ENCODE measurements at places on chromosomes 2 and 18. TPM values are rescaled to one million over a fixed set of nuclear protein-coding genes. Genes with fewer than 3 reads are reported as not detected.

The CDK5R2 gene
- total RNA-seq, result 1.4 TPM

The POTEC gene
- not detected for total RNA-seq

The GCG gene
- 47.4 TPM for total RNA-seq

The HOXD3 gene
- total RNA-seq, result 7.0 TPM

The REG3G gene
- total RNA-seq, result not detected

The TMEM18 gene
- 13.9 TPM for total RNA-seq

The SCN7A gene
- 76.2 TPM for total RNA-seq

The ZC3H15 gene
- 48.2 TPM for total RNA-seq

The DNAJC5G gene
- not detected for total RNA-seq

The PLEKHH2 gene
- total RNA-seq, result 25.6 TPM

The TGOLN2 gene
- total RNA-seq, result 148 TPM

The STK36 gene
- total RNA-seq, result 24.6 TPM

The BBS5 gene
- total RNA-seq, result 2.7 TPM

The SKA1 gene
- 7.2 TPM for total RNA-seq

The BMP10 gene
- total RNA-seq, result not detected

The AGXT gene
- 4.1 TPM for total RNA-seq

The CHST9 gene
- total RNA-seq, result 0.06 TPM

The DSC2 gene
- 141 TPM for total RNA-seq

The CHRND gene
- not detected for total RNA-seq

The ADD2 gene
- total RNA-seq, result 4.0 TPM

The MSH2 gene
- 10.7 TPM for total RNA-seq

The SLC23A3 gene
- total RNA-seq, result 13.6 TPM

The CCDC74B gene
- total RNA-seq, result 0.12 TPM

The LOXHD1 gene
- total RNA-seq, result not detected

The ALPG gene
- total RNA-seq, result 0.61 TPM

The STK11IP gene
- total RNA-seq, result 39.6 TPM

The TRIM43 gene
- not detected for total RNA-seq

The TMEM200C gene
- total RNA-seq, result 0.14 TPM

The CNTNAP5 gene
- 3.3 TPM for total RNA-seq

The MYL1 gene
- total RNA-seq, result 0.36 TPM

The UGT1A4 gene
- total RNA-seq, result 7.0 TPM

The FOXD4L1 gene
- not detected for total RNA-seq

The ALLC gene
- total RNA-seq, result not detected

The DYNC2LI1 gene
- total RNA-seq, result 15.3 TPM

The ACADL gene
- not detected for total RNA-seq

The GAREM1 gene
- 29.0 TPM for total RNA-seq

The CAVIN2 gene
- 154 TPM for total RNA-seq

The PROKR1 gene
- 0.12 TPM for total RNA-seq

The RAB6C gene
- 0.35 TPM for total RNA-seq
